ENCODE measurements at places on chromosomes 1 and 21.

GRCh38 chr1:150615346-150616201 is 13.8 kb downstream of the ENSA start:
- no peak for DNase-seq

GRCh38 chr1:78497201-78497600 is 6.4 kb downstream of the PTGFR start:
- no peak for DNase-seq

GRCh38 chr1:32255072-32256071 is 4.3 kb downstream of the LCK start:
- no peak for DNase-seq

DNA sequence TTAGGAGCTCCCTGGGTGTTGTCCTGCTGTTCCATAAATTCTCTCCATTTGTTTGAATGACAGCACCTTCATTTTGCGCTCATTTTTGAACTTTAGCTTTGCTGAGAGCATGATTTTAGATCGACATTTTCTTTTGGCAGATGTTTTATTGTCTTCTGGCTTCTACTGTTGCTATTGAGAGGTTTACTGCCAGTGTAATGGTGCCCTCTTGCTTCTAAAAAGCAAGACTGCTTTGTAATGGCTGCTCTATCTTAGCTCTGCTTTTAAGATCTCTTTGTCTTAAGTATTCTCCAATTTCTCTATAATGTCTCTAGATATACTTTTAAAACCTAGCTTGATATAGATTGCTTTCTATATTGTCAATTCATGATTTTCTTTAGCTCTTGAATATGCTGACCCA is 27.8 kb downstream of the THEM4 start:
- no peak for DNase-seq

- DNase-seq: no peak
Observed at GRCh38 chr1:154416471-154417337, 11.6 kb downstream of the IL6R start.

GRCh38 chr1:114521396-114522263 is 10.6 kb upstream of the TRIM33 start:
- DNase-seq: no peak

- no peak for DNase-seq
Observed at GRCh38 chr1:232669981-232670747, 40.2 kb upstream of the SIPA1L2 start.

- DNase-seq: no peak
Observed at GRCh38 chr1:41665962-41666917, 181.8 kb upstream of the EDN2 start.

DNA sequence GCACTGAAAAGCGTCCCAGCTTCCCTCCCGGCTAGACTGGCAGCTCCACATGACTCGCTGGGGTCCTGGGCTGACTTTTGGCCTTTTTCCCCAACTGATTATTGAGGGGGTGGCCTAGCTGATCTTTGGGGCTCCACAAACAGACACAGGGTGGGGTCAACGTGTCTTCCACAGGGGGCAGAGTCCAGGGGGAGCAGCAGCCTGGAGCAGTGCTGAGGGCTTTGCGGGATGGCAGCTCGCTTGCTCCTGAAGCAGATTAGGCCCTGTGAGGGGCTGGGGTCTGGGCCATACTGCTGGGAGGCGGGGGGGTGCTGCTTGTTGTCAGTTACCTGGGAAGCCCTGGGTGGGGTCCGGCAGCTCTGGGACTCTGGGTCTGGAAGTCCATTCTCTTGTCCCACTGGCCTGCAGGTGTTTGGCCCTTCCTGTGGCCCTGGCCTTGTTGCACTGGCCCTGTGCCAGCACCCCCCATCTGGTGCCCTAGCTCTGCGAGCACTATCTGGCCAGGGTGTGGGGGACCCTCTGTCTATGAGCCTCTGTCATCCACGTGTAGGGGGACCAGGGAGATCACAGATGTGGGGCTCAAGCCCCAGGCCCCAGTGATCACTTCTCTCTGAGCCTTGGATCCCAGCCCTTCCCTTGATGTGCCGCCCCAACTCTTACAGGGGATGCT is 12.3 kb upstream of the HES5 start:
- no peak for DNase-seq

DNA sequence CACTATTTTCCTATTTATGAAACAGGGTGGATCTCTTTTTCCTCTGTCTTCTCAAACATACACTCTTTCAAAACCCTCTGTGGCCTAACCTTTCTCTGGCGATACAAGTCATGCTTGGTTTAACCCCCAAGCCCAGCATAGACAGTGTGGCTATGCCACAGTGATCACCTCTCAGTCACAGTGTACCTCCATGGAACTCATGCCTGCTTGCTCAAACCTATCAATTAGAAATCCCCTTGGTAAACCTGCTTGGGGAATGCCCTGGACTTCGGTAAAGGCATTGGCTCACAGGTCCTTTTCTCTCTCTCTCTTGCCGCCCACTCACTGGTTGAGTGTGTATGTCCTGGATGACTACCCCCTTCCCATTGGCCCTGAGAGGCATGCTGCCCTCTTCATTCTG is 147.5 kb downstream of the CYYR1 start:
- DNase-seq: no peak

DNA sequence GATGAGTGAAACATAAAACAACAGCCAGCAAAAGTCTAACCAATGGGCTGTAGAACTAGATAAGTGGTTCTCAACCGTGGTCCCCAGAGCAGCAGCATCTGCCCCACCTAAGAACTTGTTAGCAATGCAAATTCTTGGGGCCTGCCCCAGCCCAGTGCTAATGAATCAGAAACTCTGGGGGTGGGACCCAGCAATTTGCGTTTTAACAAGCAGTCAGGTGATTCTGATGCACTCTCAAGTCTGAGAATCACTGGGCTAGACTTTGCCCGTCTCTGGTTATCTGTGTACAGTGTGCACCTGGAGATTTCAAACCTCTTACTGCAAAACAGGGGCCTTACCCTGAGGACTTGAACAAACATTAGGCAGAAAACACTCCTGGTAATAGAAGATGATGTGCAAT is 66.5 kb downstream of the PLXNA2 start:
- no peak for DNase-seq

- DNase-seq: no peak
Observed at GRCh38 chr1:169312084-169312954, 55.3 kb downstream of the NME7 start.

DNA sequence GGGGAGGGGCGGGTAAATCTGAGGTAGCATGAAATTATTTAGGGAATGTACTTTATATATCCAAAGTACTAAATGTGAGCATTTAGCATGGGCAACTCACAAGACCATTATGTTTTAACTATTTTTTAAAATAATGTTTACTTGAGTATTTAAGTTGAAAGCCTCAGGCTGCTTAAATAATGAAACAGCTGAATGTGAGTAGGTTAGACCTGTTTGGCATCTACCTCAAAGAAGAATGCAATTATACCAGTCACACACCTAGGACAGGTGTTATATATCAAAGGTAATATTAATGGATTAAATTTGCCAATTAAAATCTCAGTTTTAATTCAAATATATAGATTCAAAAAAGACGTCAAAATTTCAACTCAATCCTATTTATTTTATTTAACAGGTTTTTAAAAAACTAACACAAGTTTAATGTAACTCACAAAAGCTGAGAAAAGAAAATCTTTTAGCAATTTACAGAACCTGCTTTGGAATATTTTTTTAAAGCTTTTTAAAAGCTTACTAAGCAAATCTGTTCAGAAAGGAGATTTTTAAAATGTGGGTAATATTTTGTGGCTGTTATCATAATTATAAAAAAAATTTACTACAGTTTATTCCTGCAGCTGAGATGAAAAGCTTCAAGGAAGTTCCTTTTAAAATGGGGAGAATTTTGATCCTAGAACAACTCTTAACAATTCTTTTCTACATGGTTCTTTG is 104.6 kb upstream of the LBR start:
- no peak for DNase-seq

DNA sequence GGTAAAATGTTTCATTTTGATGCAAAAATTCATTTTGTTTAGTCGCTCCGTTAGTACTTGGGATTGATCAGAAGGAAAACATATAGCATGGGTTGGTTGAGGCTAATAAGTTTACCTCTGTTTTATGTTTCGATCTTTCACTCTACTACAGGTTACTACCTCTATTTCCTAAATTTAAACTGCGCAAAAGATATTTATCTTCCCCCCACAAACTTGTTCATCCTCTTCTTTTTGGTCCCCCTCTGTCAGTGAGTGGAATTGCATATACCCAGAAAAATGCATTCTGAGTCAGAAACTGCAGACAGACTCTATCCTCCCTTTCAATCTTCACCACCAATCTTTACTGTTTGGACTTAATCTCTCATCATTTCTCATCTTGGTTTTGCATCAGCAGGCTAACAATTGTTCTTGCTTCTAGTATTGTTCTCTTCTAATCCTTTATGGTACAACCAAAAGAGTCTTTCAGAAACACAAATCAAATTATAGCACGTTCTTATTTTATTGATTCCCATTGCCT is 316.0 kb upstream of the ADGRL4 start:
- no peak for DNase-seq

GRCh38 chr1:59693406-59693805 is 121.3 kb upstream of the HOOK1 start:
- DNase-seq: no peak

GRCh38 chr1:39943471-39944290 is 11.3 kb upstream of the MFSD2A start:
- DNase-seq: no peak

GRCh38 chr1:182206626-182207239 is 145.2 kb upstream of the ZNF648 start:
- DNase-seq: no peak

- no peak for DNase-seq
Observed at GRCh38 chr1:12447307-12447706, 170.7 kb downstream of the DHRS3 start.

- DNase-seq: no peak
Observed at GRCh38 chr1:81364088-81364487, 436.6 kb upstream of the ADGRL2 start.

- DNase-seq: no peak
Observed at GRCh38 chr21:25898671-25899070, 163.9 kb downstream of the GABPA start.

GRCh38 chr1:175433532-175434282 is 241.1 kb upstream of the KIAA0040 start:
- DNase-seq: no peak

DNA sequence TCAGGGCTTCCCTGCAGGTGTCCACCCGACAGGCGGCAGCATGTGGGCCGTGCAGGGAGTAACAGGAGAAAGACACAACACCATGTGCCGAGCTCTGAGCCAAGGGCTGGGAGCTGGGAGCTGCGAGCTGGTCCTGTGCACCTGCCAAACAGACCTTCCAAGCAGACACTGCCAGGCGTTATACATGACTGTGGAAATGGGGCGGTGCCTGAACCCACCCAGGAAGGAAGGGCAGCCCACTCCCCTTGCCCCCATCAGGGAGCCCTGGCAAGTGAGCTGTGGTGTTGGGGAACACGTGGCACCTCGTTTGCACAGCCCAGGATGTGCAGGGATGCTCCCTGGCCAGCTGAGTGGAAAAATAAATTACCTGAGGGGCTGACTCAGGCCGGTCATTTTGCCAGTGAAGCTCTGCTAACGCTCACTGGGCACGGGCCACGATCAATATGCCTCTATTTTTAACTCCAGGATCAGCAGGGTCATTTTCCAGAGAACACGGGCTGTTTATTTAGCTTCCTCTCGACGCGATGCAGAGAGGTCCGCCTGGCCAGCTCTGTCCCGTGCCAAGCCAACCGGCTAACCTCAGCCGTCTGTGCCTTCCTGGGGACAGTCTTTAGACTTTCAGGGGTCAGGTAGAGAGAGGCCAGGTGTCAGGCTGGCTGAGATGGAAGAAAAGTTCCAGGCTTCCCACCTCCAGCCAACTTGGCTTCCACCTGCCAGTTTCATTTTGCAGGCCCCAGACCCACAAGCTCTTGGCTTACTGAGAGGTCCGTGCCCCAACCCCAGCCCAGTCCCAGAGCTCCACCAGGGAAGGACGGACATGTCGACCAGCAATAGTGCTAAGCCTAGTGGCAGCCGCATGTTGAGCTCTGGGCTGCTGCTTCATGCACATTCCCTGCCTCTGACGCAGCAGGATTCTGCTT is 196.7 kb upstream of the VAMP3 start:
- DNase-seq: no peak

DNA sequence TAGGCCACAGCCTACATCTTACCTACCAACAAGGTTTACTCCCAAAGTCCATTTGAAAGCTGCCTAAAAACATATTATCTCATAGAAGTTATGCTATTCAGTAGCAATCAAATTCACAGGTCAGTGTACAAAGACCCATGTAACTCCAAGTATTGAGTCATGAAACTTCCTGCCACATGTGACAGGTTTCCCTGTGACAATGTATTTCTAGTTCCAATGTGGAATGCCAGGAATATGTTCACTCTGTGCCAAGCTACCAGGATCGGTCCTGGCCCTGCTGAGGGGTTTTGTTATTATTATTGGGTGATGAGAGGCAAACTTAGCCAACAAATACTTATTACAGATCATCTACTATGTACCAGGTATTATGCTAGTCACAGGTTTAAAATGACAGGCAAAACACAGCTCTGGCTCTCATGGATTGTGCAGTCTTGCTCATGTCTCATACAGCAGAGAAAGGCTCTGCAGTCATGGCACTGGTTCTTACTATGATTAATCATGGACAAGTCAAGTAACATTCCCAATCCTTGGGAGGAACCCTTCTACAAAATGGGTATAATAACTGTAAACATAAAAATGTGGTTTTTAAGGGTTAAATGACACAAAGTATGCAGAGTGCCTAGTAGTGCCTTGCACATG is 22.5 kb downstream of the DPH5 start:
- no peak for DNase-seq

- DNase-seq: no peak
Observed at GRCh38 chr1:146029117-146029516, 7.6 kb upstream of the HJV start.

- no peak for DNase-seq
Observed at GRCh38 chr1:36555041-36555440, 72.3 kb upstream of the CSF3R start.

- DNase-seq: no peak
Observed at GRCh38 chr1:73500154-73500553, 697.8 kb downstream of the LRRIQ3 start.

DNA sequence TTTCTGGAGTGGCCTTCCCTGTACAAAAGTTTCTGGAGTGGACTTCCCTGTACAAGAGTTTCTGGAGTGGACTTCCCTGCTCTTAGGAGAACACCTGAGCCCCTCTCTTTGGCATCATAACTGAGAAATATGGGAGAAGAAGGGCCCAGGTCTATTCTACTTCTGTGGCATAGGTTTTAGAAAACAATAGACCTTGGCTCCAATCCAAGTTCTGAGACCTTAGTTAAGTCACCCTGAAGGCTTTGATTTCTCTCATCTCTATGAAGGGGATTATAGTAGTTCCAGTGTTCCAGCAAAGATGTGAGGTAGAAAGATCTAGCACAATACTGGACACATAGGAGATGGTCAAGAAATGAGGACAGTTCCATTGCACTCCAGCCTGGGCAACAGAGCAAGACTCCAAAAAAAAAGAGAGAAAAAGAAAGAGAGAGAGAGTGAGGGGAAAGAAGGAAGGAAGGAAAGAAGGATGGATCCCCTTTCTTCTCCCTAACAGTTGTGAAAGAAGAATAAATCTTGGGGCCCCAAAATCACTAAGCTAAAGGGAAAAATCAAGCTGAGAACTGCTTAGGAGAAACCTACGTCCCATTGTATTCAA is 13.3 kb upstream of the EIF4G3 start:
- no peak for DNase-seq
